ENCODE measurements at places on chromosomes 11 and 22.
A peak's percentile ranks its signal among the peaks of the same experiment; 100 is the strongest.

DNA sequence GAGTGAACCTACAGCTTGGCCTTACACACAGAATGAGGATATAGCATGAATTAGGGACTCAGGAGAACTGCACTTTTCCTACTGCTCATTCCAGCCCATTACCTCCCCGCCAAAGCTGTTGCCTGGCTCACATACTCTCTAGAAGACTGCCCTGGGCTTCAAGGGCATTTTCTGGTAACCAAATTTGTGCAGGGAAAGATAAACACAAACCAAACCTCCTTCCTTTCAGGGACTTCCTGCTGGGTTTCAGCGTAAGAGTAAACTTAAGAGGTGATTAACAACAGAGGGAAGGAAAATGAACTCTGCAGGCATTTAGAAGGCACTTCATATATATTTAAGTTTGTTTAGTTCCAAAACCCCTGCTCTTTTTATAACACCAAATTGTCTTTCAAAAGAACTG lies 194.9 kb downstream of the SWAP70 start:
- no peak for DNase-seq

DNA sequence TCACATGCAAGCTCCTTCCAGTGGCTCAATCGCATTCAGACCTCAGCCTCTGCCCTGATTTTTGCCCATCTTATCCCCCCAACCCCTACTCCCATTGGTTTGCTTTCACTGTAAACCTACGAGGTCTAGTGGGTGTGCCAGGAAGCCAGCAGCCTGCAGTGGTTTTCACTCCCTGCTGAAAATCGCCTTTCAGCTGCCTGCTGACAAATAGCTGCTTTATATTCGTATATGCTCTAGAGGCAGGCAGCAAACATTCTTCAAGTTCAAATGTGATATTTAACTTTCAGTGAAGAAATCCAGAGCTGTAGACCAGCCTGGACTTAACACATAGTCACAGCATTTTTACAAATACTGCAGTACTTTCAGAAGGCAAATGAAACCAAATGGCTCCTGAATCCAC lies 92.8 kb upstream of the APOA1 start:
- DNase-seq = no peak

- peak; percentile 63 for DNase-seq
Measured at GRCh38 chr11:65588199-65589054, 7.2 kb downstream of the KCNK7 start.

- no peak for DNase-seq
Measured at GRCh38 chr22:28254396-28254795, 335.3 kb upstream of the PITPNB start.
